ENCODE measurements at places on chromosomes 5 and 9.

- no peak for DNase-seq
Observed at GRCh38 chr5:140607031-140607430, 25.9 kb downstream of the CD14 start.

GRCh38 chr9:673264-673965, 168.1 kb upstream of the DMRT1 start:
- DNase-seq: no peak

DNA sequence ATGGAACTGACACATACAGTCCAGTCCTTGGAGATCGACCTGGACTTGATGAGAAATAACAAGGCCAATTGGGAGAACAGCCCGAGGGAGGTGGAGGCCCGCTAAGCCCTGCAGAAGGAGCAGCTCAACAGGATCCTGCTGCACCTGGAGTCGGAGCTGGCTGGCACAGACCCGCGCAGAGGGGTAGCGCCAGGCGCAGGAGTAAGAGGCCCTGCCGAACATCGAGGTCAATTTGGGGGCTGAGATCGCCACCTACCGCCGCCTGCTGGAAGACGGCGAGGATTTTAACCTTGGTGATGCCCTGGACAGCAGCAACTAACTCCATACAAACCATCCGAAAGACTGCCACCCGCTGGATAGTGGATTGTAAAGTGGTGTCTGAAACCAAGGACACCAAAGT, 1610.1 kb upstream of the ACO1 start:
- DNase-seq: no peak

GRCh38 chr9:130268521-130269211, 3.1 kb downstream of the HMCN2 start:
- no peak for DNase-seq

DNA sequence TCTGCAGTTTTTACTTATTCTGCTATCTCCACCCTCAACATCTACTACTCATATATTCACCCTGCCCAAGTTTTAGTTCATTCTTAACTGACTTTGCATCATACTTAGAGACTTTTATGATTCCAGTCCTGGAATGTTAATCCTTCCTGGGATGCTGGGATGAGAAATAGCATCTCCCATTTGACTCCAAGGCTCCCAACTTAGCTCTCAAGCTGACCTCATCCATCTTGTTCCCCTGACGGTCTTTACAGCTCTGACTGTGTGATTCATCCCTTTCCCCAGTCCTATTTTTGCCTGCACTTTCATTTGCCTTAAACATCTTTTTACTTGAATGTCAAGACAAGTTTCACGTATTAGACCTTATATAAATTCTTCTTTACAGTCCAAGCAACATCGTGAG, 297.8 kb downstream of the EPB41L4A start:
- DNase-seq: no peak
